ENCODE measurements at places on chromosomes 2 and 18.

DNA sequence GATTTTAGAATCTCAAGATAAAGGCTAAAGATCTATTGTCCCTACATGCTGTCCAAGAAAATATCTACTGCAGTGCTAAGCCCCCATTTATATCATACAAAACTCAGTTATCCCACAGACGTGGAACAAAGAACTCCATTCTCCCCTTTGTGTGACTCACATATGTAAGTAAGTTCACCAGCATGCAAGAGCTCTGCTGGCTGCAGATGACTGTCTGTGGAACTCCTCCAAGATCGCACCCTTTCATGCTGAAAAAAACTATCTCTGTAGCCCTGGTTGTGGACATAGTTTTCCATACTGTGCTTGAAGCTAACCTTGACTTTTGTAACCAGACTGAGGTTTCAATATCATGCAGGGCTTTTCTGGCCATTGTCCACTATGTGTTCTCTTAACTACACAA is 207.1 kb downstream of the ZNF521 start:
- DNase-seq: no peak

DNA sequence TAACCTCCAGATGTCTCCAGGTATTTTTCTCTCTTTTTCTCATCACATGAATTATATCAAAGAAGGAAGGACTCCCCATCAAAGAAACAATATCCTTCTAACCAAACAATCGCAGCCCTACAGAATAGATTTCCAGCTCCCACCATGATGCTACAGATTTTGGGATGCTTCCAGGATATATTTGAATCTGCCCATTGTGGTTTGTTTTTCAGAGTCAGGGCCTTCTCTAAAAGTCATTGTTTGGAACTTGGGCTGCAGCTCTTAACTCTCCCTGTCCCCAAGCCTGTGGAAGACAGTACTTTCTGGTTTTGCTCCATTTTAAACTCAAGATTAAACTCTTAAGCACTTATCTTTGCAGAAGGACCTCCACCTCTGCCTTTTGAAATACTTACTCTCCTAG is 223.2 kb downstream of the PMAIP1 start:
- DNase-seq: no peak

DNA sequence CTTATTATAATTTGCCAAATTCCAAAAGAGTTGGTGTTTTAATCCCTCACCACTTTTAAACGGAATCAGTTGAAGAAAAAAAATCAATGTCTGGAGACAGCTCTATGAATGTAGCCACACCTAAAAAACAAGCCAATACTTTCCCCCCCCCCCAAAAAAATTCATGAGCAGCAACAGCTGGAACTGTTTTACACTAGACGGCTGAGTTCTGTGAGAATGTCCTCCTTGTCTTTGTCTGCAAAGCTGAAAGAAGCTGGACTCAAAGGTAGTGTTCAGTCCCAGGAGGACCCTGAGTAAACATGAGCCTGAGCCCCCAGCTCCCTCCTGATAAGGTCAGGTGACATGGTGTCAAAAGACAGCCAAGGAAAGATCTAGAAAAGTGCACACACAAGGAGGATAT is 68.2 kb downstream of the ZNF521 start:
- DNase-seq: no peak

- DNase-seq: no peak
Observed at GRCh38 chr2:134479696-134480330, 225.9 kb downstream of the MGAT5 start.

DNA sequence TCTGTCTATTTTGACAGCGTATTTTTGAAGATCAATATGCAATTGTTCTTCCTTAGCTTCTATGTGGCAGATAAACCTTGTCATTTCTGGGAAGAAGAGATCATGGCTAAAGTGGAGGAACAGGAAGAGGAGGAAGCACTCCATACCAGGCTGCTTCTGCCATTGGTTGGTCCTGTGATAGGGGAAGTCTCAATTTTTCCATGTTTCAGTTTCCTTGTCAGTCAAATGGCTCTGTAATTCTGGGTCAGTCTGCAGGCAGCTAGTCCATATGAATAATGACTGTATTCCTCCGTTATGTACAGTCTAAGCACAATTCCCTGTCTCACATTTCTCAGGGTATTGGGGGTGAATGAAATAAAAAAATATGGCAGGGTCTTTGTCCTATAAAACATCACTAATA is 277.6 kb upstream of the CXCR4 start:
- no peak for DNase-seq

DNA sequence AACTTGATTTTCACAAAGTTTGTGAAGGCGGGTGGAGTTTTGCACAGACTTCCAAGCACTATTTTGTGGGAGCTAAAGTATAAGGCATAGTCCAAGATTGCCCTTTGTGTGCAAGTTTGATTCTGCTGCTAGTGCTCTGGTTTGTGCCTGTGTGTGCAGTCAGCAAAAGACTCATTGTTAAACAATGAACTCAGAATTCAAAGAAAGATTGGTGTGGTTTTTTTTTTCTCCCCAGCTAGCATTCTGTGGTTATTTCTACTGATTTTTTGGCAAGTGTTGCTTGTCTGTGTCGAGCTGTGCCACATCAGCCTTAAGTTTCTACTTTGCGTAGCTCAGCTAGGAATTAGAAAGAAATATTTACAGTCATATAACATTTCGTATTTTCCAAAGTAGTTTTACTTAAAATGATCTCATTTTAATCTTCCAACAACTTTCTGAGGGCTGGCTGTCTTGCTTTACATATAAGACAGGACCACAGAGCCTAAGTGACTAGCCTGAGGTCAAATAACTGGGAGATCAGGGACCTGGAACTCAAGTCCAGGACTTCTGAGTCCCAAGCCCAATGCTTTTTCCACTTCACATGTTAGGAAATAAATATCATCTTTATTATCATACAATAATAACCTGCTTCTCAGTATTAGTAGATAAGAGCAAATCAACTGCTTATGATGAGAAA is 69.8 kb downstream of the BABAM2 start:
- DNase-seq: no peak

DNA sequence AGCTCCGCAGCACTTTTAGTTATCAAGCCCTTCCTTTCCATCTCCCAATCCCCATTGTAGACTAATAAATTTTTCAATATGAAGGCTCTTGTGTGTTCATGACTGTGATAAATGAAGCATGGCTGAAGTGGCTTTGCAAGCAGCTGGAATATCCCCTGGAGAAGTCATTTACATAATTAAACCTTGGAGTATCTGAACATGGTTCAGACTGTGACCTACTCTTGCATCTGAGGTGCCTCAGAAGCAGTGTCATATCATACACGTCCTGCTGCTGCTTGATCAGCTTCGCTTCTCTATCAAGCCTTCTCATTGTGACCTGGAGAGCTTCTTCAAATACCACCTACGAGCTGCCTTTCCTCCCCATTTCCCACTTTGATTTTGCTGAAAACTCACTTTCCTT is 48.4 kb upstream of the ZNF397 start:
- DNase-seq: no peak

DNA sequence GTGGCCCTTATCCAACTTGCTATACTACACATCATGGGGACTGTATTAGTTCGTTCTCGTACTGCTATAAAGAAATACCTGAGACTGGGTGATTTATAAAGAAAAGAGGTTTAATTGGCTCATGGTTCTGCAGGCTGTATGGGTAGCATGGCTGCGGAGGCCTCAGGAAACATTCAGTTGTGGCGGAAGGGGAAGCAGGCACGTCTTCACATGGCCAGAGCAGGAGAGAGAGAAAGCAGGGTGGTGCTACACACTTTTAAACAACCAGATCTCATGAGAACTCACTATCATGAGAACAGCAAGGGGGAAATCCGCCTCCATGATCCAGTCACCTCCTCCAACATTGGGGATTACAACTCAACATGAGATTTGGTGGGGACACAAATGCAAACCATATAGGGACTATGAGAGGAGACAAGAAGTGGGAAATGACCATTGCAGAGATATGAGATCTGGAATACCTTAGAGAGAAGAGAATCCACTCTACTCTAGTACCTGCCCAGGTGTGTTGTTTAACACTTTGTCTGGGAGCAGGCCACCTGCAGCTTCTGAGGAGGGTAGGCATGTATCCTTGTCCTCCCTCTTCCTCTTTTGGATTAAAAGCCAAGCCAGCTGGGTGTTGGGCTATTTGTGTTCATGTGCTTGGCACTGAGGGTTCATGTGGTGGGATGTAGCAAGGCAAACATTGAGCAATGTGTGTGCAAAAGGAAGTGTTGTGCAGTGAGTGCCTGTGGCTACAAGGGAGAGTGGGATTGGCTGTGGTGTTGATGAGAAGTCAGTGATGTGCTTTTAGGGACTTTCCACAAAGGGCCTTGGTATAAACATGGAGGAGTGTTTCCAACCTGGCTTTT is 22.8 kb downstream of the TTLL4 start:
- no peak for DNase-seq

DNA sequence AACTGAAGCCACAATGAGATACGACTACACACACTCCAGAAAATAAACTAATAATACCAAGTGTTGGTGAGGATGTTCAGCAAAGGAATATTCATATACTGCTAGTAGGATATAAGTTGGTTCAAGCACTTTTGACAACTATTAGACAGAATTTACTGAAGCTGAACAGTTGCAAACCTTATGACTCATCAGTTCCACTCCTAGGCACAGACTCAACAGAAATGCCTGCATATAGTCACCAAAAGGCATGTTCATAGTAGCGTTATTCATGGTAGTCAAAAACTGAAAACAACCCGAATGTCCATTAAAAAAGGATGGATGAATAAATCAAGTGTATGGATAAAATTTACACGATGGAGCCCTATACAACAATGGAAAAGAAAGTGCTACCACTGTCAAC is 232.0 kb downstream of the ANAPC1 start:
- no peak for DNase-seq

GRCh38 chr2:12211326-12212175 is 465.1 kb downstream of the LPIN1 start:
- no peak for DNase-seq

DNA sequence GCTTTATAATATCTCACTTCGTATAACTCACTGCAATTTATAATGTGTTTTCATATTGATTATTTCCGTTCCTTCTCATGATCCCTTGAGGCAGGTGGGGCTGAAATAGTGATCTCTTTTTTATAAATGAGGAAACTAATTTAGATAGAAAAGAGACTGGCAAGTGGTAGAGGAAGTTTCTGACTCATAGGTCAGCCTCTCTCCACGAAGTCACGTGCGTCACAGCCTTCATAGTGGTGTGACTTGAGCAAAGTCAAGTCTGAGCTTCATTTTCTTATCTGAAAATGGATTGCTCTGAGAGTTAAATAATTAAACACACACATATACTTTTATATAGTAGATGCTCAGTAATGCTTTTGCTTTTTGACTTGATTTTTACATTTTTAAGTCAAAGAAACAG is 19.9 kb downstream of the ABCG5 start:
- DNase-seq: no peak

GRCh38 chr2:80054346-80054675 is 250.2 kb downstream of the LRRTM1 start:
- DNase-seq: no peak

DNA sequence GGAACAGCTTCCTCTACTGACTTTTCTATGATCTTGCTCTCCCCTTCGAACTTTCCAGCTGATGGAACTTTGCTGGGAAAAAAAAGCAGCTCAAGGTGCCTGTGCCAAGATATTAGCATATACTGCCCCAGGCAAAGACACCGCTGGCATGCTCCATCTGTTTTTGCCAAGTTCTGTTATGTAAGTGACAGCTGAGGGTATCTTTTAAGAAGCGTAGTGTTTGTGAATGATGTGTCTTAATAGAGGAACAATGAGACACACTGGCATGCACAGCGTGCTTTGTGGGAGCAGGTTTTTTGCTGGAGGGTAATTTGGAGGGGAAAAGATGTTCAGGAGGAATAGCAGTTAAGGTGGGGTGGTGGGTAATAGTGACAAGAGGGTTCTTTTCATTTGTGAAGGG is 47.8 kb downstream of the SLC4A3 start:
- no peak for DNase-seq

DNA sequence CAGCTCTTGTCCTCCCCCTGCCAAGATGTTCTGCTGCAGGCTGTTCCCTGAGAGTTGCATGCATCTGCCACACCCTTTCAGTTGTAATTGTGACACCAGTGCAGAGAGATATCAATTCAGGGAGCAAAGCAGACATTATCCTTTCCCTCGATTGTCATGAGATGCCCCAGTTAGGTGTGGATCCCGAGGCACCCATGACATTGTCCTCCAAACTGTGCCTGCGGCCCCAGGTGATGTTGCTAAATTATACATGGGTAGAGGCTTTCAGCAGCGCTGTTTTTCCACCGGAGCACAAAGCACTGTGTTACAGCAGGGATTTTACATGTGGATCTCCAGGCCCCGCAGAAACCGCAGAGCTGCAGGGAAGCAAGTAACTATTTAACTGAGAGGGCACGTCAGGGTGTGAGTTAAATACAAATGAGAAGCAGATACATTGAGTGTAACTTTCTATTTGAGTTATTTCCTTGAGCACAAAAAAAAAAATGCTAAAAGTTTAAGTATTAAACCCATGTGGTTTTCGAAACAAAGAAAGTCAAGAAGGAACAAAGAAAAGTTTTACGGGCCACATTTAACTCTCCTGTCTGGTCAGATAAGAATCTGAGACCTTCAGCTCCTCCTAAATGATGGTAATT is 90.3 kb upstream of the BCL2L11 start:
- no peak for DNase-seq

All from cortex of kidney (tissue), 1 donor.